ENCODE measurements at places on chromosomes 11 and 22. TPM values are rescaled to one million over a fixed set of nuclear protein-coding genes. Genes with fewer than 3 reads are reported as not detected.
A peak's percentile ranks its signal among the peaks of the same experiment; 100 is the strongest.

GRCh38 chr11:1943977-1944376 lies 3.2 kb upstream of the MRPL23 start:
- DNase-seq: peak; percentile 1

DNA sequence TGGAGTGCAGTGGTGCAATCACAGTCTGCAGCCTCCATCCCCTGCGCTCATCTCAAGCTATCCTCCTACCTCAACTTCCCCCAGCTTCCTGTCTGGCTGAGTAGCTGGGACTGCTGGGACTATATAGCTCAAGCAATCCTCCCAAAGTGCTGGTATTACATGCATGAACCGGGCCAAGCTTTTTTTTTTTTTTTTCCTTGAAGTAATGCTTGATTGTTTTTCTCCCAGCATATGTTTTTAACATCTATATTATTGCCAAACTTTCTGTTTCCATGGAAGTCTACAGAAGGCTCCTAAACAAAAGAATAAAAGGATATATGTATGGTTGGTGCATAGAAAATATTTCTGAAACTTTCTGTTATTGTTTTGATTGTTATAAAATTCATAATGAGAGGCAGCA lies 853.6 kb downstream of the KCNA4 start:
- DNase-seq: no peak

DNA sequence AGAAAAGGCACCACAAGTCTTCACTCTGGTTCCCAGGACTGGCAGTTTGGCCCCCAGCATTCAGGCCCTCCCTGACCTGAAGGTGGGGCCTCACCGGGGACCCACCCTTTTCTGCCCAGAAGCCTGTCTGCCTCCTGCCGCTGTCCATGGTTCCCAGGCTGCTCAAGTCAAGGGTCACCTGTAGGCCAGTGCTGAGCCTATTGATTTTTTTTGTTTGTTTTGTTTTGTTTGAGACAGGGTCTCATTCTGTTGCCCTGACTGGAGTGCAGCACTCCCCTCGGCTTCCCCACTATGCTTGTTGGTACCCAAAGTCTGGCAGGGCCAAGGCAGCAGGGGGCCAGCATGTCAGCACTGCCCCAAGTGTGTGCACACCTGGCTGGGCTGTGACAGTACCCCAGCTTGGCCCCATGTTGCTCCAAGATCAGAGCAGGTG lies 11.0 kb upstream of the MED17 start:
- no peak for DNase-seq

- no peak for DNase-seq
These were observed 21.8 kb downstream of the CACNA1I start for GRCh38 chr22:39592081-39593065.

DNA sequence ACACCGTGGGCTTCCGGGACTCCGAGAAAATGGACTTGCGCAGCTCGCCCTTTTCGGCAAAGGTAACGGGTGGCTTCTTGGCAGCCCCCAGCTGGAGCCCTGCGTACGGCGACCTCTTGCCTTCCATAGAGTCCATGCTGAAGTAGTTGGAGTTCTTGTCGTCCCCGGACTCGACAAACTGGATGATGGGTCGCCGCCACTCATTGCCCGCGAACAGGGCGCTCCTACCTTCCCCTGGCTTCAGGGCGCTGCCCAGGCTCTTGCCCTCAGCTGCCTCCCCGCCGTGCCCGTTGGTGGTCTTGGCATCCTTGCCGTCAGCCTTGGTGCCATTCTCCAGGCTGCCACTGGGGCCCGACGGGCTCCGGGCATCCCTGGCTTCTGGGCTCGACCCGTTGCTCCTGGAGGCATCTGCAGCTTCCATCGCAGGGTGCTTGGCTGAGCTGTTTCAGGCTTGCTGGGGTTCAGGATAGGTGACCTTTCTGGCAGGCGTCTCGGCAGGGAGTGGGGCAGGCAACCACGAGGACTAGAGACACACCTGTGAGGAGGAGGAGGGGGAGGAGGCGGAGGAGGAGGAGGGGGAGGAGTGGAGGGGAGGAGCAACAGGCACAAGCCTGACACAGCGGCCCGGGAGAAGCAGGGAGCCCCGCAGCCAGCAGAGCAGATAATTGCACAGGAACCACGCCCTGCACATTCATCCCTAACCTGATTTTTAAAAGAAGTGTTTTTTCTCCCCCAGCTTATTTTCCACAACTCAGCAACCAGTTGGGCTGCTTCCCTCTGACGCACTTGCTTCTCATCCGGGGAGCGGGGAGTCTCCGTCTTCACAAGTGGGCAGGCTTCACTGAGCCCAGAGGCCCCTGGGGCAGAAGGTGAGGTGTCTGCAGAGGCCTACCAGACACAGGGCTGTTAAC lies at the start of gene TRIM29:
Gene TRIM29, minus strand, starts transcription at position 503 of the 911 bp plus-strand sequence. Its CDS starts 82 bp downstream, at position 421.
- DNase-seq: no peak

GRCh38 chr22:41739576-41739975 lies 40.3 kb downstream of the MEI1 start:
- no peak for DNase-seq

GRCh38 chr11:45872651-45873356 lies 12.6 kb upstream of the MAPK8IP1 start:
- DNase-seq: peak; percentile 65

- no peak for DNase-seq
These were observed 472.9 kb downstream of the SOX6 start for GRCh38 chr11:15883455-15883920.

DNA sequence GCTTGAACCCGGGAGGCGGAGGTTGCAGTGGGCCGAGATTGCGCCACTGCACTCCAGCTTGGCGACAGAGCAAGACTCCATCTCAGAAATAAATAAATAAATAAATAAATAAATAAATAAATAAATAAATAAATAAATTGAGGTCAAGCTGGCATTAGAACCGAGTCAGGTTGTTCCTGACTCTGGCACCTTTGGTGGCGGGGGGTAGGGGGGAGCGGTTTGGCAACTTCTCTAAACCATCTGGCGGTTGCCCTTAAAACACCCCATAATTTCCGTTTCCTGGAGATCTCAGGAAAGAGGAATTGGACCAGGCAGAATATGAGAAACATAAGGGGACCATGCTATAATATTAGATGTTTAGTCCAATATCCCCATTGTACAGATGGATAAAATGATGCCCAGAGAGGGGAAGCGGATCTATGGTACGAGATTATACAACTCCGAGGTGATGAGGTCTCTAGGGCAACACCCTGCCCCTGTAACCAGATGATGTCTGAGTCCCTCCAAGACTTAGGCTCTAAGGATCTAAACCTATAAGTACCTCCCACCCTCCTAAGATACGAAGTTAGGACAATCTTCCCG lies 785 bp downstream of the CLPB start:
- no peak for DNase-seq

- DNase-seq: no peak
These were observed 2239.4 kb downstream of the LRRC4C start for GRCh38 chr11:39220069-39220468.

- no peak for DNase-seq
These were observed 2.0 kb downstream of the PRCP start for GRCh38 chr11:82898241-82898640.

GRCh38 chr11:17986711-17987220 lies 26.1 kb downstream of the SERGEF start:
- DNase-seq: no peak

- no peak for DNase-seq
These were observed 20.7 kb downstream of the PLEKHA7 start for GRCh38 chr11:16993495-16993894.

DNA sequence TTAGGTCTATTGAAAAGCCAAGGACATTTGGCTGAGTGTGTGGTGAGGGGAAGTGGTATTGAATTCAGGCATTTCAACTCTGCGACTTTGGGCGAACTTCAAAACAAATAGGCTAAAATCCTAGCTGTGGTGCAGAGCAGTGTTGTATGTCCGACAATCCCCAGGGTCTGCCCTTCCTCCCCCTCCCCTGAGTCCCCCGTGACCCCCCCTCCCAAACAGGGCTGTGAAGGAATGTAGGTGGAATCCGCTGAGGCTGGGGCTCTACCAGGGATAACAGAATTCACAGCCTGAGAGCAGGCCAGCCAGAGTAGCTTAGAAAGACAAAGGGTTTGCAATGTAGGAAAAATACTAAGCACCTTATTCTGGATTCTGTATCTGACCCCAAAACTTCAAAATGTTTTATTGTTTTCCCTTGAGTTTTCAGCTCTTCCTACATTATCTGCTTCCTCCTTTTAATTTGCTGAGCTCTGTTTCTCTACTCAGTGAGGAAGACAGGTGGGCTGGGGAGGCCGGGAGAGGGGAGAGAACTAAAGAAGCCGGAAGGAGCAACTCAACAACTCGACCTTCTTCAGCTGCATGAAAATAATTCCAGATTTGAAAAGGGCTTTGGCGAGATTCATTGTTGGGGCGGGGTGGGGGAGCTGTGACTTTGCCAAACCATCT lies 315.2 kb downstream of the BLID start:
- no peak for DNase-seq

DNA sequence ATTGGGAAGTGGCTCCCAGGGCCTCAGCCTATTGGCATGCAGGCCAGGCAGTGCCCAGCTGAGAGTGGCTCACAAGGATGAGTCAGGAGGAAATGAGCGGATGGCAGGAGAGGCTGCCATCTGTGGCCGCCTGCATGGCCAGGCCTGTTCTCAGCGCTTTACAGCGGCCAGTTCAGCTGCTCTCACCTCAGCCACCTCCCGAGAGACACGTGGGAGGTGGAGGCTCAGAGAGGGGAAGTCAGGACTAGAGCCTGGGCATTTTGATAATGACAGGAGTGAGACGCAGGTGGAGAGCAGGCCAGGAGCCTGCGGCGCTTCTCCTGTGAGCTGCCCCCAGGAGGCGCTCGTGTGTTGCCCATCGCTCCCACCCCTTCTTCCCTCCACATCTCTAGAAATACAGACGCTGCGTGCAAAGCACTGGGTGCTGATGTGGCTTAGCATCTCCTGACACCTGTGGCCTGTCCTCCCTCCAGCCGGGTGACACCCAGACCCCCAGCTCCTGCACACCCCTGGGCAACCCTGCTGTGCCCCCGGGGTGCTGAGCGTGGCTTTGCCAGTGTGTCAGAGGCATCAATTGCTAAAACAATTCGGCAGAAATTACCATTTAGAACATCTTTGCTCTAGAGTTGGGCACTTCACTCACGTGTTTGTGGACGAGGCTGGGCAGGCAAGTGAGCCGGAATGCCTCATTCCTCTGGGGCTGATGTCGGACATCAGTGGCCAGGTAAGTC lies 21.4 kb upstream of the PANX2 start:
- peak; percentile 52 for DNase-seq

DNA sequence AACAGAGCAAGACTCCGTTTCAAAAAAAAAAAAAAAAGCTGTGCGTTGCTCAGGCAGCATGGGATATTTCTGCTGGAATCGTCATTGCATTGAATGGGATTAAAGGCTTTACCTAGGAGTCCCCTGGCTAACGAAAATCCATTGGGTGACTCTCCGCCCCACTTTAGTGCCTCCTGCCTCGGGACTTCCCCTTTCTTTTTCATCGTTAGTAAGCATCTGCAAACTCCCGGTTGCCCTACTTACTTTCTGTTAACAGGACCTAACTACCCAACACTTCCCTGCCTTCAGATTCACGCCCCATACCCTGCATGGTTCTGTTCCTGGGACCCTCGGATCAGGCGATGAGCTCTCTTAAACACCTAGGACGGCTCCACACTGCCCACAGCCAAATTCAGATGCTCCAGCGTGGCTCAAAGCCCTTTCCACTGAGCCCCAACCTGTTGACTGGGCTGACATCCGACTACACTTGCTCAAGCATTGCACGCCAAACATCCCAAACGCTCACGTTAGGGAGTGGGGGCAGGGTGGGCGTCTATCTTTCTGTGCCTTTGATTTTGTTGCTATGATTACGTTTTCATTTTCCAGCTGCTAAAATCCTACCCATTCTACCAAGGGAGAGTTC lies 143.8 kb downstream of the ST3GAL4 start:
- DNase-seq: no peak

- DNase-seq: no peak
These were observed 57.0 kb downstream of the PRCP start for GRCh38 chr11:82843057-82843795.

DNA sequence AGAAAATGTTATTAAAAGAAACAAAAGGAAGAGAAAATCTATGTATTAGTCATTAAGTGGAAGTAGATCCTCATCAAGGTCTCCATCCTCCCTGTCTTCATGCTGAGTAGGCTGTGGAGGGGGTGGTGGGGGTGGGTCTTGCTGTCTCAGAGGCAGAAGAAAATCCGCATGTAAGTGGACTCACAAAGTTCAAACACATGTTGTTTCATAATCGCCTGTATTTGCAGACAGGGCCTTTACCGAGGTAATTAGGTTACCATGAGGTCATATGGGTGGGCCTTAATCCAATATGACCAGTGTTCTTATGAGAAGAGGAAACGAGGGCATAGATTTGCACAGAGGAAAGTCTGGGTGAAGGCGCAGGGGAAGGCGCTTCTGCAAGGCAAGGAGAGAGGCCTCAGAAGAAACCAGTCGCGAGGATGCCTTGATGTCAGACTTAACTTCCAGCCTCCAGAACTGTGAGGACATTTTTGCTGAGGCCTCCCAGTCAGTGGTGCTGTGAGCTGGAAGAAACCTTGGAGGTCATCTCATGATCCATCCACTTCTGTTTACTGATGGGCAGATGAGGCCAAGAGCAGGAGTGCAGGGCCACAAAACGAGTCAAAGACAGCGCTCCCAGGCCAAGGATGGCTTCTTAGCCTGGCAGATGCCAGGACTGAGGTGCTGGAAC lies 49.3 kb upstream of the THY1 start:
- no peak for DNase-seq

DNA sequence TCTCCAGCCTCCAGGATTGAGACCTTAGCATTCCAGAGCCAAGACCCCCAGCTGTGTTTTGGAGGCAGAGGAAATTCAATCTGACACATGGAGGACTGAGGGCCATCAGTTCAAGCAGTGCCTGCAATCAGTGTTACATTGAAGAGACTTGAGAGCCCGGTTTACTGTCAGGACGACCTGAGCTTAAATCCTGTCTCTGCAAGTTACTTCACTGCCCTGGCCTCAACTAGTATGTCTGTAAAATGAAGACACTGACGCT lies 35.1 kb downstream of the TRIM29 start:
- no peak for DNase-seq

DNA sequence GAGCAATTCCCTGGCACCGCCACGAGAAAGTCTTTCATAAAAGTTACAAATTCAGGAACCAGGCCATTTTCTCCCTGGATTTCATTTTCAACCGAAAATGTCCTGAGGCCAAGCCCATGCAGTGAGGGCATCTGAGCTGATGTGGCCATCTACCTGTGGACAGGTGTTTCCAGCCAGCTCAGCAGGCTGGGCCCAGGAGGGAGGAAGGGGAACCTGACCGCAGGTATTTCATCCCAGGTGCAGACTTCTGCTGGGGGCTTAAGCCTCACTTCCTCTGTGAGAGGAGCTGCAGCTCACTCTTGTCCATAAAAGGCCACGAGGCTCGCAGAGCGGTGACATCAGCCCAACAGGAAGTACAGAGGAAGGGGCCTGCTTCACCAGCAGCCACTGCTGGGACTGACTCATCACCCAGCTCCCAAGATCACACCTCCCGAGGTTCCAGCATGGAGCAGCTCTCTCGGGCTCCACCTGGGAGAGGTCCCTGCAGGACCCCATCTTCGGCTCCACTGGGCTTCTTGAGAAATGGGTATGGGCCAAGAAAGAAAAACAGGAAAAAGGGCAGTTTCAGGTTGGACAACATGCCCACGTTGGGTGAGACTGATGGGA lies 56.4 kb downstream of the MYH9 start:
- no peak for DNase-seq

KRTAP5-9 gene
- total RNA-seq: not detected

CD3G gene
- not detected for total RNA-seq

GSC2 gene
- total RNA-seq: not detected

C1QTNF5 gene
- total RNA-seq: 2.1 TPM

VPREB3 gene
- not detected for total RNA-seq

TCN2 gene
- 16.2 TPM for total RNA-seq

APOA1 gene
- 0.80 TPM for total RNA-seq

Measured in neural crest cell (in vitro differentiated cells).